ENCODE measurements at places on chromosomes 3 and 15.

- DNase-seq: no peak
Measured at GRCh38 chr15:48898446-48898845, 20.5 kb downstream of the EID1 start.

GRCh38 chr15:35271371-35272043, 186.4 kb upstream of the NANOGP8 start:
- DNase-seq: no peak

GRCh38 chr3:31567036-31567435, 34.3 kb downstream of the STT3B start:
- no peak for DNase-seq

DNA sequence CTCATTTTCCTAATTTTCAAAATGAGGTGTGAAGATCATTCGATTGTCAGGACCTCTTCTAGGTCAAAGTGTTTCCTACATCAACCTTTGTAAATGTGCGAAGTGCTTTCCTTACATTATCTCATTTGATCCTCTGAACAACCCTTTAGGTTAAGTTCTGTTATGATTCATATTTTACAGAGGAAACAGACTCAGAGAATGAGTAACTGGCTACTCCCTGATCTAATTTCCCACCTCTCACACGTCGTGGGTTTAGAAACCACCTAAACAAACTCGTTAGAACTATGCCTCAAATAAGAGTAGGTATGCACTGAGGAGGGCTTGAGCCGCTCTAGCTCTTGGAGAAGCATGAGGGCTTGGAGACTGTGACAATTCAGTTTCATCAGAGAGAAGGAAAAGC, 148.6 kb downstream of the CD47 start:
- DNase-seq: no peak

GRCh38 chr15:34987609-34988026, 469 bp downstream of the ZNF770 start:
- no peak for DNase-seq

DNA sequence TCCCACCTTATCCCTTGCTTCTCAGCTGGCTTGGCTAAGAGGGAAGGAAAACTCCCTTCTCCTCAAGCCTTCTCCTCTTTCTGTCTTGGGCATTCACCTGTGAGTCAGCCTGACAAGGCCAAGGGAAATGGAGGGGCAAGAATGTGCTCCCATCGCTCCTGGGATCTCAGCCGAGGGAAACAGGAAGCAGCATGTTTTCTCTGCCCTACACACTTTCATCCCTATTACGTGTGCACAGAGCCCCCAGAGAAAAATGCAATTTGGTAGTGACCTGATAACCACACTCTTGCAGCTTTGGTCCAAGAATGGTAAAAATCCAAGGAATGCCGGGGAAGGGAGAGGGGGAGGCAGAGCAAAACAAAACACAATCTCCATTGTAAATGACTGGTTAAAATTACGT, 32.9 kb upstream of the MTMR10 start:
- no peak for DNase-seq

GRCh38 chr3:112047264-112047663, 12.7 kb downstream of the TMPRSS7 start:
- no peak for DNase-seq

GRCh38 chr3:160196511-160197104, 28.6 kb upstream of the C3orf80 start:
- no peak for DNase-seq

DNA sequence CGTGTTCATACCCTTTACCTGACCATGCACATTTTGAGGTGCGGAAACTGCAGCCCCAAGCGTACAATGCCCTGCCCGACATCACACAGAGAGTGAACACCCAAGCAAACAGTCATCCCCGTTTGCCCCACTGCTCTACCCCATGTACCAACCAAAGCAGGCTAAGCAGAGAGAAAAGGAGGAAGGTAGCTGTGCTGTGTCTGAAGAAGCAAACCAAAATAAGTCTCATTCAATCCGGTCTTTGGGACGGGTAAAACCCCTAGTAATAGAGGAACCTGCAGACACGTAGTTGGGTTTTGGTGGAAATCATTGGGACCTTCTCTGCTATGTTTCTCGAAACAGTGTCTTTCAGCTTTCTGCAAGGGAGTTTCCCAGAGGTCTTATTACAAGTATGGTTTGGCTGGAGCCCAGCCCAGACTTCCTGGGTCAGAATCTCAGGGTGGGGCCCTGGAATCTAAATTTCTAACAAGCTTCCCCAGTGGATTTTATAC, 164.6 kb upstream of the HES1 start:
- no peak for DNase-seq

DNA sequence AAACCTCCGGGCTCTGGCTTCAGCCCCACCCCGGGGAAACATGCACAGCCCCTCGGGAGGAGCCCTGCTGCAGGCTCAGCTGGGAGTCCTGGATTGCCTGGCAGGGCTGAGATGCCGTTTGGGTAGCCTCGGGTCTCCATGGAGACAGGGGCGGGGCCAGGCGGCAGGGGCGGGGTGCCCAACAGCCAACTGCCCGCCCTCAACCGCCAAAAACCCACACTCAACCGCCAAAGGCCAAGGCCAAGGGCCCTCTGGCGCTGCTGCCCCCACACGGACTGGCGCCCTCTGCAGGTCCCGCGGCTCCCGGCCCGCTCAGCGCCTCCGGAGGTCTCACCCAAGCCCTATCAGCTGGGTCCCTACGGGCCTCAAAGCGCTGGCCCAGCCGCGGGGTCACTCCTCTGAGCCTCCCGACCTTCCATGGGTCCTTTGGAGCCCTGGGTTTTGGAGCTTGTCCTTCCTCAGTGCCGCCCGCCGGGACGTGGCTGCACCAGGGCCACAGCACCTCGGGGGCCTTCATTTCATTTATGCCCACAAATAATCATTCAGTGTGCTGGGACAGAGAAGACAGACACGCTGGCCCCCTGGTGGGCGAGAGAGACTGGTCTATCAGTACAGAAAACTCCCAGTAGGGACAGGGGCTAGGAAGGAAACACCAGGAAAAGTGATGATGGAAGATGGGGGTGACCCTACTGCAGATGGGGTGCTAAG, 33.5 kb upstream of the ACAD9 start:
- DNase-seq: peak; percentile 40

DNA sequence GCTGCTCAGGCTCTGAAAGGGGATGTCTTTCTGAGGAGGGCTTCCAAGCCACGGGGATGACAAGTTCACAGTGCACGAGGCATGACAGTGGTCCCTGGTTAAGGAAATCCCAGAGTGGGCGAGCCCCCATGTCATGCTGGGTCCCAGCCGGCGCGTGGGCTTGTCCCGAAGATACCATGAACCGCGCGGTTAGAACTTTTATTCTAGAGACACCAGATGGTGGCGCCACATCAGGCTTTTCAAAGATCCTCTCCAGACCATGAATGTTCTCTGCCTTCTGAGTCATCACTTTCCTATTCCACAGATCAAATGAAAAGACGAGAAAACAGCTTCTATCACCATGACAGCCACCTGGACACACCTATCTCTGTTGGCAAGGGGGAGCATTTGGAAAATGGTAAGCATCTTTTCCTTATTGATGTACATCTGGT, 227.8 kb upstream of the LYSMD4 start:
- DNase-seq: no peak

GRCh38 chr15:24039683-24040082, 352.6 kb upstream of the NDN start:
- DNase-seq: no peak

- no peak for DNase-seq
Measured at GRCh38 chr3:62942227-62942626, 67.0 kb upstream of the CADPS start.

DNA sequence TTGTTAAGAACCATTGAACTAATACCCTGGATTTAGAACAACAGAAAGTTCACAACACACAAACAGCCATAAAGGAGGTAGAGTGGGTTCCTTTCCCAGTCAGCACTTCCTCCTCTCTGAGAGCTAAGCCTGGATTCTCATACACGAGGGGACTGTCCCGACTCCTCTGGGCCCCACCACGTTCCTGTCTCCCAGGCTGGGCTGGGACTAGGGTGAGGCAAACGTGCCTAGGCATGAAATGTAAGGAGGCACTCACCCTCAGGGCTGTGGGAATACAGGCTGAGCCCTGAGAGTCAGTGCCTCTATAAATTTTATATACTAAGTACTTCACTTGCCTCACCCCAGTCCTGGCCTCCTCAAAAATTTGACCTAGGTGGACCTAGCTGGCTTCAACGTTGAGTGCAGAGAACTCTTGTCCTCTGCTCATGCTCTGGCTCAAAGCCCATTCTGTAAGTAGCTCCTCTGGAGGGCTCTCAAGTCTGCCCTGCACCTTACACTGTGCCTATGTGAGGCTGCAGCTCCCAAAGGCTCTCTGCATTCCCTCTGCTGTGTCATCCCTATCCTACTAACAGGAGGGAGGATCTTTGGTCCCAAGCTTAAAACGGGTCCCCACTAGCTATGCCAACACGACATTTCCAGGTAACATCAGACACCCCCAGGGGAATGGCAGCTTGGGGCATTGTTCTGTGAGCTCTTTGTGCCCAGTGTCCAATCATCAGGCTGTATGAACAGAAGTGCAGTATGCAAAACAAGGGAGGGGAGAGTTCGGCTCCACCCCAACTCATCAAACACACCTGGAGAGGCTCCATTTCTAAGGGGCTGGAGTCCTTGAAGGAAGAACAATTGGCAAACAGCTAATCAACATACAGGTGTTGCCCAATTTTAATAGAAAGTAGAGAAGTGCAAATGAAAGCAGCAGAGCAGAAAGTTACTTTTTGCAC, 233.2 kb downstream of the RPLP1 start:
- no peak for DNase-seq

GRCh38 chr3:113825090-113825489, 13.5 kb upstream of the GRAMD1C start:
- no peak for DNase-seq

GRCh38 chr3:41649129-41649739, 312.7 kb downstream of the ULK4 start:
- DNase-seq: no peak

DNA sequence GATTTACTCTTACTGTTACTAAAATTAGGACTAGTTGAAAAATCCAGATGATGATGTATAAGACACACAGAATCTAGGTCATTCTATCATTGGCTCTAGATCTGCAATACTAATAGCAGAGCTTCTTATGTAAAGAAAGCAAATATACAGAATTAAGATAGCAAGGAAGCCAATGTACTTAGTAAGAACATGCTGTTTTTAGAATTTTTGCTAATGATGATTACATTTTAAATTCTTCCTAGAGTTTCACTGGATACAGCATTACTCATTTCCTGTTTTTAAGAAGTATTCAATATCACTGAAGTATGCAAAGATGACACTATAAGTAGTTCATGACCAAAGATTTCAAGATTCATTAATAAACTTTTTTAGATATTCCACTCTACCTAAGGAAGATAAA, 60.7 kb downstream of the CFAP20DC start:
- no peak for DNase-seq

- no peak for DNase-seq
Measured at GRCh38 chr15:43930556-43930955, 103.8 kb downstream of the WDR76 start.

DNA sequence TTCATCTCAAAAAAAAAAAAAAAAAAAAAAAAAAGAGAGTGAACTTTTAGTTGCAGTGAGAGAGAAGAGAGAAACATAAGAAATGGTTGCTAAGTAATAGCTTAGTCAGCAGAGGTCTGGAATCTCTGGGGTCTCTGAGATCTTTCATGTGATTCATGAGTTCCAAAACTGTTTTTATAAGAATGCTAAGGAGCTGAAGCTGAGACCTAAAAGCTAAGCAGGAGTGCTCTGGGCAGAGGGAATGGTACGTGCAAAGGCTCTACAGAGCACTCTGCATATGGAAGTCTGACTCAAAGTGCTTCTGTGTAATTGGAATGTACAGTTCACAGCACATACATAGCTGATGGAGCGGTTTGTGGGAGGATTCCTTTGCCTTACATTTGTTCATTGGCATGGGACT, 66.3 kb upstream of the LRIG1 start:
- DNase-seq: no peak

DNA sequence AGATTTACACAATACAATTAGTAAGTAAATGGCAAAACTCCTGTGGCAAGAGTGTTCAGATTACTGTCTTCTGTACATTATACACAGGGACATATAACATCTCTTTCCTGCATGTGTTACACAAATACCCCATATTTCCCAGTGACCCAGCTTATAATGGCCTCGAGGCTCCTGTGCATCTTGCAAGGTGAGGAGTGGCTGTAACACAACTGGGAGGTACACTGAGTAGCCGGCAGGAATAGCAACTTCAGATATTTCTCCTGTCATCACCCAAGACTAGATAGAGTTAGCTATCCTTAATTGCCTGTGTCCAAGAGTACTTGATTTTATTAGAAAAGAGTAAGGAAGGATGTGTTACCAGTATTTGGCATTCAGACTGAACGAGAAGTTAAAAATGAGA, 5.6 kb downstream of the GMPS start:
- DNase-seq: no peak

DNA sequence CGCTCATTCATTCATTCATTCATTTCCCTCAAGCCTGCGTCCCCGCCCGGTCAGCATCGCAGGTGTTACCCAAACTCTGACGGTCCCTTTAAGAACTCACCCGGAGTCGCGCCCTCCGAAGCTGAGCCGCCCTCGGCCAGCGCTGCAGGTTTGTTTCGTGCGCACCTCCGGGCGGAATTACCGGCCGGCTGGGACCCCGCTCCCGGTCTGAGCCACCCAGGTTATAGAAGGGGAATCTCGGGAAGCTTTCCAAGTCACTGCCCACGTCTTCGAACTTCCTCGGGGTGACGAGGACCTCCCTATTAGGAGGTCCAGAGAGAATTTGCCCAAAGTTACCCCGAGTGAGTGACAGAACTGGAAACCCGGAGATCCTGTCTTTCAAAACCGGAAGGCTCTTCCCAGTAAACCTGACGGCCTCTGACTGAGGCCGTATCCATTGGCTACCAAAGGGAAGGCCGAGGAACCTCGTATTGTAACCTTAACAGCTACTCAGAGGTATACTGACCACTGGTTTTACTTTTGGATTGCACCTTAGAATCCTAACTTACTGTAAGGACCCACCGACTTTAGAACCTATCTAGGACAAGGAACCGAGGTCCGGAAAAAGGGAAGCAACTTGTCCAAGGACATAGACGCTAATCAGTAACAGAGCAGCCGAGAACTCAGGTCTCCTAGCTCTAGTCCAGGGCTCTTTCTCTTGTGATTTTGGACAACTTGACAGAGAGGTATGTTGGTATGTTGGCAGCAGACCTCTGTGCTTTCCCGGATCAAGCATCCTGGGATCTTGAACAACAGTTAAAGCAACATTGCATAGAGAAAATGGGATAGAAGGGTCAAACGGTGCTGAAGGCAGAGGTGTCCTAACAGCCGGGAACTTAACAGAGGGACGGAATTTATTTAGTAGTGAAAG, 788 bp upstream of the DLG1 start:
- no peak for DNase-seq

- DNase-seq: no peak
Measured at GRCh38 chr3:30864836-30865235, 29.6 kb downstream of the GADL1 start.

GRCh38 chr15:36330598-36330997, 248.8 kb upstream of the CDIN1 start:
- no peak for DNase-seq

DNA sequence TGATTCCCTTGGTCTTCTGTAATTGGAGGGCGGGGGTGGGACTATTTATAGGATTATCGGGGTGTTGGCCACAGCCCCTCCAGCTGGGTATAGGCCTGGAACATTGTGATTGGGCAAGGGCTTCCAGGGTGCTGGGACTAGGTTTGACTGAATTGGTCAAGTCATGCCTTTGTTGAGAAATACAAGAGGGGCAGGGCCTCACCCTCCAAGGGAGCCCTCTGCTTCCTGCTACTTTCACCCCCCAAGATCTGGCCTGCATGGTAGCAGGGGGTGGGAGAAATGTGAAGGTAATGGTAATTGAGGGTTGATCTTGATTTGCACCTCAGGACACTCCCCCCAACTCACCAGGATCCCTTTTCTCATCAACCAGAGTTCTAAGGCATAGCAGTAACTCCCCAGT, 25.2 kb downstream of the TRIM71 start:
- DNase-seq: no peak

Data from hindlimb muscle (tissue), 1 donor.